ENCODE measurements at places on chromosomes 11 and 22.
A peak's percentile ranks its signal among the peaks of the same experiment; 100 is the strongest.

DNA sequence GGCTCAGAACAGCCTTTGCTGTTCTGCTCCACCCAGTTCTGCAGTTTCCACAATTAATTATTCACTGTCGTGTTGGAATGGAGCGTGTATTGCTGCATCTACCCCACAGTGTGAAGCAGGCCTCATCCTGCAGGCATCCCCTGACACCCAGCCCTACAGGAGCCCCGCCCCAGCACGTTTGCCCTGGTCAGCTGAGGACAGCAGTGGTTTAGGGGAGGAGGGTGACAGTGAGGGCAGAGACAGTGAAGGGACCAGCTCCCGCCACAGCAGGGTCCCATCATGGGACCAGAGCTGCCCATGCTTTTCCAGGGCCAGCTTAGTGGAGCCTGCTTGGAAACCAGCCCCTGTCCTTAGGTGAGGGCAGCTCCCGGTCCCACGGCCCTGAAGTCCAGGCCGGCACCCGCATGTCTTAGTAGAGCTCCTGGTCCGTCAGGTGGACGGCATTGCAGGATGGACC lies 273.0 kb downstream of the TBC1D22A start:
- no peak for DNase-seq

DNA sequence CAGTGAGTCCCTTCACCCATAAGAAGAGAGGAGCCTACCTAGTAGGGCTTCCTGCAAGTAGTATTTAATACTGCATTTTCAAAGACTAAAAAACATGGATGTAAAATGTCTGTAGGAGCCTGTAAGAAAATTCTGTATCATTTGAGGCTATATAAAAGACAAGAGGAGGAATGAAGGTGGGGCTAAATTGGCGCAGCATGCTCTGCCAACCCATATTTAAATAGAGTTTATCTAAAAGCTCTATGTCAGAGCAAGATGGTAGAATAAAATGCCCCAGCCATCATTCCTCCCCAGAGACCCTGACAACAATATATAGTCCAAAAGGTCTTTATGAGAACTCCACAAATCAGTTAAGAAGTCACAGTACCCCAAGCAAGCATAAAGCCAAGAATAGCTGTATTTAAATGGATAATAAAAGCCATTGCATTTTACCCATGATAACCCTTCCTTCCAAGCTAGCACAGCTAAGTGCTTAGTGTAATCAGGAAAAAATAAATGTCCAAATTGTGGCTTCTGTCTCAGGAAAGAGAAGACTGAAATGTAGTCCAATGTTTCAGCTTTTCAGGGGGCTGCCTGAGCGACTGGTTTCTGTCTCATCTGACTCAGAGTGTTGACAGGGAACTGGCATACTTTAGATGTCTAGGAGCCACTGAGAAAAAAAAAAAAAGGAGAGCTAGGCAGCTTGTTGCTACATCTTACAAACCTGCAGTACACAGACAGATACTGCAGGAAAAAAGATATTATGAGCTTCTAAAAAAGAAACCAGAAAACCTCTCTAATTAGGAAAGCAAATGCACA lies 258.6 kb downstream of the METTL15 start:
- no peak for DNase-seq

DNA sequence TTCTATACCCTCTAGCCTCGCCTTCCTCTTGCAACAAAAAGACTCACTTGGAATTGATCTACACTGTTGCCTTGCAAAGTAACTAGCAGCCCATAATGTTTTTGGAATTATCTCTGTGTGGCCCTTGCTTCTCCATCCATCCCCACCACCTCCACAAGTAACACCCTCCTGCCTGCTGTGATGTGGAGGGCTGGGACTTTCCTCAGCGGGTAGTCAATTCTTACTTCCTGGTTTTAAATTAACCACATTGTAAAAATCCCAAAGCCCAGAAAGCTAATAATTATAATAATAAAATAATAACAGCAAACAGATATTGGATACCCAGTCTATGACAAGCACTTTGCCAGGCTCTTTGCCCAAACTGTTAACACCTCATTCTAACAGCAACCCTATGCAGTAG lies 40.8 kb upstream of the GALNT18 start:
- no peak for DNase-seq

GRCh38 chr11:112085822-112086421 lies 634 bp downstream of the TIMM8B start:
- DNase-seq = peak; percentile 14
